Heart left ventricle (tissue), 16 donors: ENCODE measurements at places on chromosomes 4 and X. TPM values are rescaled to one million over a fixed set of nuclear protein-coding genes. Genes with fewer than 3 reads are reported as not detected.

- peak; percentile 21 for DNase-seq
Observed at GRCh38 chrX:110180176-110180927, 137.5 kb downstream of the AMMECR1 start.

GRCh38 chr4:18105030-18106011, 83.8 kb upstream of the LCORL start:
- DNase-seq: no peak

Gene CPZ
- 4.8 TPM for total RNA-seq

- no peak for DNase-seq
Observed at GRCh38 chrX:147736045-147736444, 175.7 kb upstream of the FMR1 start.

Gene GAGE12E
- not detected for total RNA-seq

GRCh38 chr4:187617113-187617512, 378.5 kb upstream of the ZFP42 start:
- no peak for DNase-seq

Gene RASGEF1B
- 2.6 TPM for total RNA-seq

DNA sequence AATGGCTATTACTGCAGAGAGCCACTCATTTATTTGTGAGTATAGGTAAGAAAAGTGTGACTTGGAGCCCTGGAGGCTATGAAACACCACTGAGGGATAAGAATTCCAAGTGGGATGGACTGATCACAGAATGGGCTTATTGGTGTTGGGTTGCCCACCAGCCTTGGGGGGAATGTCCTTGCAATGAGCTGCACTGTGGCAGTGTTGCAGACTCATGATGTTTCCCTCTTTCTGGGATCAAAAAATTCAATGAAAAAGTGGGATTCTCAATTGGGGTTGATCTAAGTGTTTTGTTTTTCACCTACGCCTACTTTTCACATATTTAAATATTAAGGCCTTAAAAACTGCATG, 1024.5 kb upstream of the PCDH10 start:
- no peak for DNase-seq

Gene TIGD4
- 0.32 TPM for total RNA-seq

GRCh38 chr4:118772767-118773428, 63.0 kb downstream of the SEC24D start:
- DNase-seq: no peak

GRCh38 chr4:123350191-123350544, 46.4 kb upstream of the SPRY1 start:
- no peak for DNase-seq

- DNase-seq: no peak
Observed at GRCh38 chr4:153904011-153904410, 115.1 kb upstream of the SFRP2 start.

DNA sequence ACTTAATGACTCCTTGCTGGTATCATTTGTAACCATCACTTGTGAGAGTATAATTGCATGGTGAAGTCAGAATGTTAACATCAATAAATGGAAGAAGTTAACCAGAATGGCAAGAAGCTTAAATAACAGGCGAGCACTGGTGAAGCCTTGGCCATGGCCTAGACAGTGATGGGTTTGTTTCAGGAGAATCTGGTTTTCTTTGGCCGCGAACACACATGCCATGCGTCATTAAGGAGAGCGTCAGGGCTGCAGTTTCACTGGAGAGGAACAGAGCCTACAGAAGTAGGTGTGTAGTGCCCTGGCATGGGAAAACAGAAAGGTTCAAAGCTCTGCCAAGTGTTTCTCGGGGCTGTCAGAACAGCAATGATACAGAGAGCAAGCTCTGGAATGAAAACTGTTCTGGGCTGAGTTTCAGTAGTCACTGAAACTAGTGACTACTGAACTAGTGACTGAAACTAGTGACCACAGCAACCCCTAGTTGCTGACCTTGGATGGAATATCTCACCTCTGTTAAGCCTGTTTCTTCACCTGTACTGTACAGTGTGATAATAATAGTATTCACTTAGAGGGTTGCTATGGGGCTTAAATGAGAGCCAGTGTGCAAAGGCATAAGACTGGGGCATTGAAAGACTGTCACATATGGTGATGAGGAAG, 93.8 kb downstream of the C4orf51 start:
- DNase-seq: peak; percentile 32

GRCh38 chrX:10350981-10351380, 194.2 kb downstream of the CLCN4 start:
- DNase-seq: no peak

- no peak for DNase-seq
Observed at GRCh38 chr4:1222036-1222789, 26.7 kb downstream of the CTBP1 start.

Gene RAB41
- not detected for total RNA-seq

- DNase-seq: no peak
Observed at GRCh38 chrX:4091046-4091760, 377.8 kb upstream of the PRKX start.

- no peak for DNase-seq
Observed at GRCh38 chrX:45755703-45756102, 555.0 kb upstream of the DIPK2B start.

Gene AADAT
- total RNA-seq: 1.3 TPM

Gene CLDN22
- total RNA-seq: not detected

DNA sequence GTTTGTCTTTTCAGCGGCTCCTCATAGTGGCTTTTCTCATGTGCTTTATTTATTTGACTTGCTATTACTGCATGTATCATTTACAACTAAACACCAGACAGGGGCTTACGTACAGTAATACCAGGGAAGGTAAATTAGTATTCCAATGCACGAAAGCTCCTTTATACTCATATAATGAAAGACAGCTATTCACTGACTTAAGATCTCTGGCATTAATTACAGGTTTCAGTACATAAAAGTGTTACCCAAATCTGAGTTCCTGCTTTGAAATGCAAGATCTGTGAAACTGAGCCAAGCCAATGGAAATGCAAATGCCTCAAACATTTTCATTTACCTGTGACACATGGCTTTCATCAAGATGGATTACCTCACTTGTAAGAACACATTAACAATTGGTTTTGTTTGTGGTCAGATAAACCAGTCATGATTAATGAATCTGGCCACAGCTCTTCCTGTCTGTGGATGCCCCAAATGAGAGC, 107.2 kb downstream of the ANAPC4 start:
- DNase-seq: no peak

DNA sequence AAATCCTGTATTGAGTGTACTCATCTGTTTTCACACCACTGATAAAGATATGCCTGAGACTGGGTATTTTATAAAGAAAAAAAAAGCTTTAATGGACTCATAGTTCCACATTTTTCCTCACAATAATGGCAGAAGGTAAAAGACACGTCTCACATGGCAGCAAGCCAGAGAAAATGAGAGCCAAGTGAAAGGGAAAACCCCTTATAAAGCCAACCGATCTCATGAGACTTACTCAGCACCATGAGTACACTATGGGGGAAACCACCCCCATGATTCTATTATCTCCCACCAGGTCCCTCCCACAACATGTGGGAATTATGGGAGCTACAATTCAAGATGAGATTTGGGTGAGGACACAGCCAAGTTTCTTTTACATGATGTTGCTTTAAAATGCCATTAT, 171.9 kb downstream of the GALNTL6 start:
- no peak for DNase-seq

DNA sequence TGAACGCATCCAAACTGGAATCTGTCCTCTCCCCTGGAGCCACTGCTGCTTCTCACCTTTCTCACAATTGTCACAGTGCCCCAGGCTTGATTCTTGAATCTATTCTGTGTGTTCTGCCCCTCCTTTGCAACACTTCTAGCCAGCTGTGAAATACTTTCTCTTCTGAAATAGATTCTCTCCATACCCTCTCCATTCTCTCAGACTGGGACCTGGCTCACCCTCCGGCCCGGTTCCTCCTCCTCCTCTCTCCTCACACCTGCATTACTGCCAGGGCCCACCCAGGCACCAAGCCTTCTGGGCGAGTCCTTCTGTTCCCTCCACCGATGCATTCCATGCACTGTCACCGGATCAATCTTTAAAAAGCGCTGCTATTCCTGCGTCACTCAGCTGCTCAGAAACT, 336.1 kb downstream of the UNC5C start:
- DNase-seq: no peak

Gene NALF2
- total RNA-seq: 6.0 TPM

GRCh38 chr4:94641702-94642560, 115.8 kb upstream of the BMPR1B start:
- DNase-seq: no peak

- DNase-seq: peak; percentile 89
Observed at GRCh38 chr4:1579001-1579900, 104.9 kb downstream of the FAM53A start.

Gene DCLK2
- total RNA-seq: 14.7 TPM

GRCh38 chrX:139213241-139213709, 317.3 kb upstream of the F9 start:
- no peak for DNase-seq

Gene ESX1
- not detected for total RNA-seq

- no peak for DNase-seq
Observed at GRCh38 chrX:21905313-21905712, 35.2 kb upstream of the SMS start.

Gene SPON2
- 36.3 TPM for total RNA-seq

GRCh38 chrX:152450076-152450475, 1.0 kb downstream of the GABRA3 start:
- DNase-seq: no peak

Gene NLGN3
- 0.64 TPM for total RNA-seq

DNA sequence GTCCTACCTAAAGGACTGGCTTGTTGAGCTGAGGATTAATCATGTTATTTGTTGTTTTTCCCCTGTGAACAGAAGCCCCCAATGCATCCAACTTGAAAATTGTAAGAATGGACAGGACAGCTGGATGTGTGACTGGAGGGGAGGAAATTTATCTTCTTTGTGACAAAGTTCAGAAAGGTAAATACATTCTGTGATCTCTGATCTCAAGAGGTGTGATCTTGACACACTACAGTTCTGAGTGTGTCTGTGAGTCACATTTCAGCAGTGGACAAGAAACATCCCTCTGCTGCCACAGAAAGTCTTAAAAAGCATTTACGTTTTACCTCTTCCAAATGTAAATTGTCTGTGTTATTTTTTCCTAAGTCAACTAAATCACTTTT, 79.3 kb downstream of the NFKB1 start:
- DNase-seq: no peak

DNA sequence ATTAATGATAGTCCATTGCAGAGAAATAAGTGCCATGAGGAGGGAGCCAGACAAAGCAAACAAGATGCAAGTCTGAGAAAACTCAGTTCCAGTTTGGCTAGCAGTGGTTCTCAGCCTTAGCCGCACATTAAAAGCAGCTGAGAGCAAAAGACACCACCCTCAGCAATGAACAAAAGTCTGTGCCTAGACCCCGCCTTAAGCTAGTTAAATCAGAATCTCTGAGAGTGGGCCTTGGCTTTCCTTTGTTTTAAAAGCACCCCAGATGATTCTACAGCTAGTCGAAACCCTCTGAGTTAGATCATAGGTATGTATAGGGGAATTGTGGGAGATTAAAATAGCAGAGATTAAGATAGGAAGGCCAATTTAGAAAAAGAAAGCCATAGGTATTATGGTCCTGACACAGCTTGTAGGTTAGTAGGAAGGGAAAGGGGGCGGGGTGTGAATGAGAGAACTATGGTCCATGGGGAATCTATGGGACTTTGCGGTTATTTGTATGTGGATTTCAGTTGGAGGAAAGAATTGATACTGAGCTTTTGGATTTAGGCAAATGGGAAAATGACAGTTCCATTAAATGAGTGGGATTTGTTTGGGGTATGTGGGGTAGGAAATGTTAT, 12.0 kb downstream of the SPRY1 start:
- DNase-seq: no peak

GRCh38 chr4:63036159-63036866, 1372.9 kb downstream of the TECRL start:
- DNase-seq: no peak

Gene RXFP1
- total RNA-seq: not detected

DNA sequence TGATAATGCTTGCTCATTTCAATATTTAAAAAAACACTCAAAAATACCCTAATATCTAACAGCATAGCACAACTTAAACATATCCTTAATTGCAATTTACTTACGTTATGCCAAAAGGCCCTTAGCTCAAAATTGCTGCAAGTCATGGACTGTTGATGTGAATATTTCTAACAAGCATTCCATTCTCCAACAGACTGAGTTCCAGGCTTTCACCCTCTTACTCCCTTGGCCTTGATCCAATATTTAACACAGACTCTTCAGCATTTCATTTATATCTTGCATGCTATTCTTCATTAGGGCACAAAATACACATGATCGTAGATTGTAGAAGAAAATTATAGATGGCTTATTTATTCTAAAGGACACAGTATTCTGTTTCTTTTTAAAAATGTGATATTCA, 96.5 kb downstream of the RNF150 start:
- DNase-seq: no peak

Gene CXorf51A
- total RNA-seq: not detected

DNA sequence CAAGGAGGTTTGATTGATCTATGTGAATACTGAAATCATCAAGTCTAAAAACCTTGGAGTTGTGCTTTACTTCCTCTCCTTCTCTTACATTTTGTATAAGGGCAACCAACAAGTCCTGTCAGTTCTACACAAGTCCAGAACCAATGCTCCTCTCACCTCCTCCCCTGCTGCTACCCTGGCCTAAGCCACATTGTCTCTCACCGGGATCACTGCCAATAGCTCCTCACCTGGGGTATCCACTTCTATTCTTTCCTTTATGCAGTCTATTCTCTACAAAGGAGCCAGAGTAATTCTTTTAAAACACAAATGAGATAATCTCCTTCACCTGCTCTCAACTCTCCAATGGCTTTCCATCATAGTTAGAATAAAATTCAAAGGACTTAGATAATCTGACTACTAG, 13.3 kb upstream of the ARHGEF6 start:
- DNase-seq: no peak

DNA sequence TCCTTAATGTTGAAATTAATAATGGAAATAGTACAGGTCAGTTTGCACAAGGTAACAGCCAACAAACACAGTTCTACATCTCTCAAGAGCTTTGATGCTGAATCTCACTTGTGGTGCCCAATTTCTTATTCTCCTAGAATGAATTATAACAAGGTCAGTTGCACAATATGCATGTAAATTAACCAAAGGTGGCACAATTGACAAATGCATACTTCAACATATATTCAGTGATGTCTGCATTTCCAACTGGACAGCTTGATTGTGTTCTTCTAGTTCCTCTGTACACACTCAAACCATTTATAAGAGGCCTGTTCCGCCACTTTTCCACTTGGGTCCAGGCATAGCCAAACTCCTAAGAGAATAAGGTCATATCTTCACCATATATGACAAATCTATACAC, 210.3 kb upstream of the EPHA5 start:
- no peak for DNase-seq

GRCh38 chr4:71232846-71233245, 106.0 kb upstream of the SLC4A4 start:
- DNase-seq: no peak

- DNase-seq: no peak
Observed at GRCh38 chrX:74248889-74249288, 55.1 kb upstream of the ZCCHC13 start.

- no peak for DNase-seq
Observed at GRCh38 chr4:69858690-69859089, 1.3 kb downstream of the SULT1E1 start.

Gene TEC
- total RNA-seq: 2.2 TPM
